ENCODE measurements at places on chromosomes 13 and 19.

DNA sequence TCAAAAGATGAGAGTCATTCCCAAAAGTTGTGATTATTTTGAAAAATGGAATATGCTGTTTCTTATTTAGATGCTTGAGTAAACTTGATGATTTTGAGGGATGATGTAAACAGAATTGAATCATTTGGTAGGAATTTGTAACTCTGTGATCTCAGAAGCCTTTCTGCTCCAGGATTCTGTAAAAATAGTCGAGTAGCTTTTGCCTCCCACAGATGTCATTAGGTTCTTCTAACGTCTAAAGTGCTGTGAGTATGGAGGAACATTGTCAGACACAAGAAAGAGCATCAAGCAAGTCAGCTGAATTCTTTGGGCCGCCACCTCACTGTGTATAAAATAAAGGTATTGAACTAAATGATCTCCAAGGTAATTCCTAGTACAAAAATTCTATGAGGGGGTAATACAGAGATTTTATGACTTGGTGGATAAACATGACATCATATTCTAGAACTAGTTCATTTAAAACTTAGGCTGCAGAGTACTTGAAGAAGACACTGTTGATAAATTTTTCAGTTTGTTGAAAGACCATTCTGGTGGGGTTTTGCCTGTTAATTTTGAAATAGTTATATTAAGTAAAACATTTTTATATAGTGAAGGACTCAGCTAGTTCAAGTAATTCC lies 1.4 kb upstream of the GPR183 start:
- no peak for DNase-seq

GRCh38 chr19:53877361-53877766 lies 4.6 kb upstream of the PRKCG start:
- no peak for DNase-seq

GRCh38 chr13:51681037-51681678 lies 96.9 kb downstream of the WDFY2 start:
- no peak for DNase-seq

GRCh38 chr19:10260141-10260584 lies 8.1 kb downstream of the MRPL4 start:
- no peak for DNase-seq

GRCh38 chr19:35178701-35179100 lies 24.2 kb downstream of the FXYD5 start:
- DNase-seq = peak; percentile 97

GRCh38 chr13:80555796-80556678 lies 215.1 kb upstream of the SPRY2 start:
- DNase-seq = no peak

- DNase-seq = no peak
These were observed 14.3 kb downstream of the ZBTB7A start for GRCh38 chr19:4052114-4052992.

GRCh38 chr13:74306496-74306895 lies 172.3 kb upstream of the KLF12 start:
- no peak for DNase-seq

GRCh38 chr19:38838986-38839761 lies 7.6 kb upstream of the ECH1 start:
- DNase-seq = no peak

- no peak for DNase-seq
These were observed 139.4 kb downstream of the SIPA1L3 start for GRCh38 chr19:38046254-38047048.

DNA sequence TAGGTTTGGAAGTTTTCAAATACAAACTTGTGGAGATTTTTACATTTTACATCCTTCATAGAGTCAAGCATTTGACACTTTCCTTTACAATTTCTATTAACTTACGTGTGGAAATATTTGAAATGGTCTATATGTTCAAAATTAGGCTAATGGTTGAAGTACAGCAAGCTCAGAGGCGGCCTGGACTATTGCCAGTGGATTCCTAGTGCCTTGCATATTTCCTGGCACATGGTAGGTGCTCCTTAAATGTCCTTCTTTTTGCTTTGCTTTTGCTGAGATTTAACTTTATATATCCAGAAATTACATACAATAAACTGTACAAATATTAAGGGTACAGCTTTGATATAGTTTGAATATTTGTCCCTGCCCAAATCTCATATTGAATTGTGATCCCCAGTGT lies 93.9 kb downstream of the UBL3 start:
- DNase-seq = no peak

- no peak for DNase-seq
These were observed 1475.7 kb downstream of the EFNB2 start for GRCh38 chr13:105059786-105060185.

- DNase-seq = no peak
These were observed 29.1 kb downstream of the ATP12A start for GRCh38 chr13:24709186-24709913.

- DNase-seq = no peak
These were observed 1.5 kb upstream of the LIPE start for GRCh38 chr19:42428676-42429075.

- DNase-seq = no peak
These were observed 13.5 kb downstream of the RDH8 start for GRCh38 chr19:10026744-10027143.

DNA sequence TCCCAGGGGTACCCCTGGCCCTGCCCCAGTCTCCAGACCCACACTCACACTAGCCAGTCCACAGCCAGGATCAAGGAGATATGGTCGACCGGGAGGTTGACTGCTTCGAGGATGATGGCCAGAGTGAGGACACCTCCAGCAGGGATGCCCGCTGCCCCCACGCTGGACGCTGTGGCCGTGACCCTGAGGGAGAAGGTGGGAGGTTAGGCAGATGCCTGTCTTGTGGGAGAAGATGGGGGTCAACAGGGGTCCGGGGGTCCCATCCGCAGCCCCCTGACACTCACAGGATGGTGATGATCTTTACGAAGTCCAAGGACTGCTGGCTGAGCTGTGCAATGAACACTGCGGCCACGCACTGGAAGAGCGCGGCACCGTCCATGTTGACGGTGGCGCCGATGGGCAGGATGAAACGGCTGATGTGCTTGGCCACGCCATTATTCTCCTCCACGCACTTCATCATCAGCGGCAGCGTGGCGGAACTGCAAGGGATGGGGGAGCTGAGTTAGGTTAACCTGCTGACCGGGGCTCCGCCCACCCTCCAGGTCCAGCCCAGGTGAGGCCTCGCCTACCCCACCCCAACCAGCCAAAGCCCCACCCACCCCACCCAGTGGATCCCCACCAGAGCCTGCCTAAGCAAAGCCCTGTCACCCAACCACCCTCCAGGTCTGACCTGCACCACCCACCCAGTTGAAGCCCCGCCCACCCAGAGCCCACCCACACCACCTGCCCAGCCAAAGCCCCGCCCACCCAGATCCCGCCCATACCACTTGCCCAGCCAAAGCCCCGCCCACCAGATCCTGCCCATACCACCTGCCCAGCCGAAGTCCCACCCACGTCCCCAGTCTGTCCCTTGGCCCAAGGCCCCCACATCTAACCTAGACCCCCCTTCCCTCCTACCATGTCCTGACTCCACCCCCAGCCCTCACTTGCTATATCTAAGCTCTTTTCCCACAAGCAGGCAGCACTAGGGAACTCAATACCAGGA lies 11.2 kb downstream of the SLC1A5 start:
- no peak for DNase-seq

DNA sequence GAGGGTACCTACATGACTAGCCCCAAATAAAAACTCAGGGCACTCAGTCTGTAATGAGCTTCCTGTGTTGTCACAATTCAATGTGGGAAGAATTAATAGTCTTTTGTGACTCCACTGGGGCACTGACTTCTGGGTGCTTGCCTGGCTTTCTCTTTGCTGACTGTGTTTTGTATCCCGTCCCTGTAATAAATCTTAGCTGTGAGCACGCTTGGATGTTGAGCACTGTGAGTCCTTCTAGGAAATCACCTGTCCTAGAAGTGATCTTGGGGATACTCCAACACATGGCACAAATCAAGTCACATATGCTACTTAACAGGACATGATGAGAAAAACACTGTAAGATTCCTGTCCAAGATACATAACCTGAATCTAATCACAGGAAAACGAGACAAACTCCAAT lies 83.0 kb downstream of the USP12 start:
- no peak for DNase-seq

DNA sequence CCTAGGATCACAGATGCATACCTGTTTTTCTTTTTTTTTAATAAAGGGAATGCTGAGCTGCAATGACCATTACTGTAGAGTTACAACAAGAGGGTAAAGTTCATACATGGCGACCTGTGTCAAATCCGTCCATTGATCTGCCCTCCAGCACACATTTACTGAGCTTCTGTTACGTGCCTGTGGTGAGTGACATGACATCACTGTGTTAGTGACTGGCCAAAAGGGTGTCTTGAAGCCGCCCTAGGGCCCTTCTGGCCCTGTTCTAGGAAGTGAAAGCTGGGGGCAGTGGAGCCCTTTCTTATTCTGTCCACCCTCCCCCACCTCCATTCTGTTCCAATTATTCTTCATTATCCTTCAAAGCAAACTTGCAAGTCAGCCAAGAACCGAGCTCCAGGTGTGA lies 66.3 kb downstream of the ZIC5 start:
- no peak for DNase-seq

DNA sequence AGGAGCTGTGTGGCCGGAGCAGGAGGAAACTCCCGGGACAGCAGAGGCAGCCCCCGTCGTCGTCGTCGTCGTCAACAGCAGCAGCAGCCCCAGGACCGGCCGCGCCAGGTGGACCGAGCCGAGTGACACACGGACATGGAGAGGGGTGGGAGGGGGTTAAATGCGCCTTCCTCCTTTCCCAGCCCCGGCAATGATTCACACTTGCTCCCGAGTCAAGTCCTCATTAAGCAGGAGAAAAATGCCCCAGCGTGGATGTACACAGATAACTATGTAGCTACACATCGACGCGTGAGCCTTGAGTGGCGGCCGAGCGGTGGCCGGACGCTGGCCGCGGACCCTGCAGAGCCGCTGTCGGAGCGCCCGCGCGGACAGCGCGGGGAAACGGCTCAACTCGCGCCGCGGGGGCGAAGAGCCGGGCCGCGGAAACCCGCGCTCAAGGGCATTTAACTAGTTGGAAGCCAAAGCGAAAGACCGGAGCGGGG lies 645 bp downstream of the UBL3 start:
- DNase-seq = no peak

DNA sequence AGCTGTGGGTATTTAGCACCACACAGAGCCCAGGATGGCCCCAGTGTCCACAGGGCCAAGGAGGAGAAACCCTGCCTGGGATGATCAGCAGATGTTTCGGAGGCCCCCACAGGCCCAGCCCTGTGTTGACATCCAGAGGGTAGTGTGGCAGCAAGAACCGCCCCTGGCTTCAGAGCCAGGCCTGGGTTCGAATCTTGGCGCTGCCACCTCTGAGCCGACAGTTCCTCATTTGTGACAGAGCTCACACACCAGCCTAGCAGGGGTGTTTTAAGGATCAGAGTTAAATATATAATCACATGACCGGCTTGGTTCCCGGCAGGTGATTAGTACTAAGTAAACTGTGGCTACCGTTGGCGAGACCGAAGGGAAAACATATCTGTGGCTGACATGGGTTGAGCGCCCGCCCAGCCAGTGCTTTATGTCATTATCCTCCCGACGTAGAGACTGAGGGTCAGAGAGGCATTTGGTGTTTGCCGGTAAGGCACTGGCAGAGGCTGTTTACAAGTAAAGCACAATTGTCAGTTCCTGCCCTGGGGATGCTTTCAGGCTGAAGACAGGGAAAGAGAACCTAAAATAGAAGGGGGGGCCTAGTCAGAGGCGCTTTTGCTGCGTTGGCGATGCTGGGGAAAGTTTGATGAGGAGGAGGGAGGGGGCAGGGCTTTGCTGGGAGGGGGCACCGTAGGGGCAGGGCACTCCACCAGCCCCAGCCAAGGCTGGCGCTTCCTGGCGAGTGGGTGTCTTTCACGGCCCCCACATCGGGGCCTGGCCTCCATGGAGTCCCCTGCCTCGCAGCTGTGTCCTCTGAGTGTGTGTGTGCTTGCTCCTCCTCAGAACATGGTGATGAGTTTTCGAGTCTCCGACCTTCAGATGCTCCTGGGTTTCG lies 4.8 kb downstream of the PIAS4 start:
- DNase-seq = no peak

DNA sequence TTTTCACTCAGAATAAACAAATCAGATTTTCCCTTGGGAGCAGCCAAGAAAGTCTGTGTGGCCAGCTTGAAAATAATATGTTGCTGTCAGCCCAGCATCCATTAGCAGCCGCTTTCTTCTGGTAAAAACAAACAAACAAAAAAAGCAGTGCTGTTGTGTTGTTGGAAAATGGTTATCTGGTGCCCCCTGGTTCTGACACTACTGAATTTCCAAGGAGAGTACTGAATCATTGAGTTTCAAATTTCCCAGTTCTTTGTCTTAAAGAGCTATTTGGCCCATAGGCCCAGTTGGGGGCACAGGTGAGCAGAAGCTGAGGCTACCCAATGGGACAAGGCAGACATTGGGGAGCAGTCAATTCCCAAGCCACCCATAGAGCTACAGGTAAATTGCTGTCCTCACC lies 995.9 kb downstream of the UQCRFS1 start:
- DNase-seq = no peak

DNA sequence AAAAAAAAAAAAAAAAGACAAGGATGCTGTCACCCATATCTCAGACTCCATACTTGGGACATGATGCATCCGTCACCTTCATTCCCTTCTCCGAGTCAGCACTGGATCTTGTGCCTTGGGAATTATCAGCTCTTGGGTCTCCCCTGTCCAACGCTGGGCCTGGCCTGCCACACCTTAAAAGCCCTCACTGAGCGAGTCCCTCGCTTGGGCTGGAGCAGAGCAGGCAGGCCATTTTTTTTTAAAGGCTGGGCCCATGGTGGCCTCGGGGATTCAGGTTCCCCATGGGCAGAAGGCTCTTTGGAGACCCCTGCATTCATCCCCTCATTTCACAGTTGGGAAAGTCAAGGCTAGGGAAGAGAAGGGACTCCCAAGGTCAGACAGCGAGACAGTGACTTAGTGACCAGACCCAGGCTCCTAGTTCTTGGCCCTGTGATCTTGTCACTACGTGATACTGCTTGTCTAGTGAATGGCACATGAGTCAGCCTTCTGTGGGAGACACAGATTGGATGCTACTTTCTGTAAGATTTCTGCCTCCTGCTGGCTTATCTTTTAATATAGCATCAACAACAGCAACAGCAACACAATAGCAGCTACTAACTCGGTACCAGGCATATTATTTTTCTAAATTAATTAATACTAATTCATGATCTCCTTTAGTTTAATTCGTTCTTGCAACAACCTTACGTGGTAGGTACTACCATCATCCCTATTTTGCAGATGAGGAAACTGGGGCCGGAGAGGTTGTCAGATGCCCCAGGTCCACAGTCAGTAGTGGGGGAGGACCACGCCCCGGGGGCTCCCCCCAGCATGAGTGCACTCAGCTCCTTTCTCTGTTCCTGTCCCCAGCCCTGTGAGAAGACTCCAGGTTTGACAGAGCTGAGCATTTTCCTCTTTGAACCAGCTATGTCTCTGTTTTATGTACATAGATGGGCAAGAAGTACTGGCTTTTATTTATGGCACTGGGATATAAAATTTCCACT lies 27.4 kb upstream of the ZNF536 start:
- DNase-seq = no peak
